COR-L47 (cell line): ENCODE measurements at places on chromosomes 13 and 19.

- peak; percentile 96 for DNase-seq
These were observed at the start of gene CCDC9 for GRCh38 chr19:47255879-47256692. CCDC9 (plus strand) TSS chr19:47256525; CDS start chr19:47258401, 1,876 bp downstream.

GRCh38 chr13:110521946-110522345 lies 39.6 kb downstream of the RAB20 start:
- DNase-seq, result no peak

GRCh38 chr13:106354961-106355360 lies 180.5 kb downstream of the EFNB2 start:
- peak; percentile 87 for DNase-seq

- DNase-seq, result no peak
These were observed 11.7 kb downstream of the CAMSAP3 start for GRCh38 chr19:7607212-7607873.

DNA sequence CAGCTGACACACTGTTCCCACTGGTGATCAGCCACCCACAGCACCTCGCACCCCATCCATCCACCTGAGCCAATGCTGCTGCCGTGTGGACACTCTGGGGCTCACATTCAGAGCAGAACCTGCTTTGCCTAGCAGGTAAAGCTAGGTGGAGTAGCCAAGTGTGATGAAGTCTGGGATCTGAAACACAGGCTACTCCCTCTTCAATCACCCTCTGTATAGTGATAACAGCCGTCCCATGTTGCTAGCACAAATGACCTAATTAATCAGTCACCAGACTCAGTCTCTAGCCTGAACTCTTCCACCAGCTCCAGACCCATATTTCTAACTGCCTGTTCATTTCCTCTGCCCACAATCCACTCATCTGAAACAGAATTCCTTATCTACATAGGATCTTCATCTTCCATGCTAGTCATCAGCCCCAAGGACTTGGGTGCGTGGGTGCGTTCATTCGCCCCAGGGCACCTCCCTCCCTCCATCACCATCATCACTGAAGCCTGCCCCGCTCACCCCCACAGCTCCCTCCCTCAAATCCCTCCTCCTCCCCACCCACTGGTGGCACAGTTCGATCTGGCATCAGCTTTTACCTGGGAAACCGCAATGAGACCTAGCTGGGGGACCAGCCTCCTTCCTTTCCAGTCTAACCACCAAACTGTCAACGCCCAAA lies 19.8 kb downstream of the STK24 start:
- DNase-seq, result no peak

GRCh38 chr19:32302778-32303177 lies 42.6 kb upstream of the ZNF507 start:
- no peak for DNase-seq

GRCh38 chr19:50567882-50568727 lies at the start of gene LRRC4B:
LRRC4B (minus strand) TSS chr19:50568435; CDS start chr19:50548838, 19,597 bp downstream.
- DNase-seq, result no peak

DNA sequence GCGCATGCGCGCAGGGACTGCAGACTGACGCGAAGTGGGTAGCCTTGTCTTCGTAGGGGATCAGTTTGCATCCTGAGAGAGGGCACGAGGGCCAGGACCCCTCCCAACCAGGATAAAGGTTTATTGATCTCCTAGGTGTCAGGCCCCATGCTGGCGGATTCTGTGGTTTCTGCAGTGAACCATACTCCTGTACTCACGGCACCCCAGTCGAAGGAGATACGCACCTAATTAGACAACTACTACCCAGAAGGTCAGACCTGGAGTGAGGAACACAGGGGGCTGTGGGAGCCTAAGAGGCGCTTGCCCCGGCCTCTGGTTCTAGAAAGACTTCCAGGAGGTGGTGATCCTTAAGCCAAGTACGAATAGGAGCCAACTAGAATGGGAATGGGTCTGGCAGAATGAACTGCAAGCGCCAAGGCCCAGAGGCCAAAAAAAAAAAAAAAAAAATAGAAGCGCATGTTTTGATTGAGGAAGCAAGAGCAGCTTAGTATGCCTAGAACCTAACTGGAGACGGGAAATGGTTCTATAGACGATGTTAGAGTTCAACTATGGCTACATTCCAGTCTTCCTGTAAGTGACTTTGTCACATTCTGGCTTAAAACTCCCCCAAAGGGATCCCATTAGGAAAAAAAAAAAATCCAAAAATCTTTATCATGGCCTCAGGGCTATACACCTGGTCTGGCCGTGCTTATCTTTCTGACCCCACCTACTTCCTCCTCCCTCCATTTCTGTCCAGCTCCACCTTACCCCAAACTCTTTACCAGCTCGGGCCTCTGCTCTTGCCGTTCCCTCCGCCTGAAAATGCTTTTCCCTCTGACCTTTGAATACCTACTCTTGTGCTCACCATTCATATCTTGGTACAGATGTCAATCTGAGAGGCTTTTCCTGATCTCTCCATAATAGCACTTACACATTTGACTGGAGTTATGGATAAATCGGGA lies 902 bp upstream of the ZNF428 start:
- DNase-seq, result no peak

DNA sequence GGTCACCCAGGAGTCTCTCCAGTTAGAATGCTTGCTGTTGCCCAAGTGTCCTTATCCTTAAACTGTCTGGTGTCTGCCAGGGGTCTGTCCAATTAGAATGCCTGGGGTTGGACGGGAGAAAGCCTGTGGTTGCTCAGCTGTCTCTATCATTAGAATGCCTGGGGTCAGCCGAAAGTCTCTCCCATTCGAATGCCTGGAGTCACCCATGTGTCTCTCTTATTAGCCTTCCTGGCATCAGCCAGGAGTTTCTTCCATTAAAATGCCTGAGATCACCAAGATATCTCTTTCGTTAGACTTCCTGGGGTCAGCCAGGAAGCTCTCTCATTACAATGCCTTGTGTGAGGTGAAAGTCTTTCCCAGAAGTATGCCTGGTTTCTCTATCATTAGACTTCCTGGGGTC lies 1521.0 kb downstream of the UQCRFS1 start:
- no peak for DNase-seq

- DNase-seq, result no peak
These were observed 12.9 kb downstream of the TPP2 start for GRCh38 chr13:102609696-102610095.

- DNase-seq, result peak; percentile 94
These were observed at the start of gene RPS15 for GRCh38 chr19:1438035-1438932. RPS15 (plus strand) TSS chr19:1438396; CDS start chr19:1438426, 30 bp downstream.

DNA sequence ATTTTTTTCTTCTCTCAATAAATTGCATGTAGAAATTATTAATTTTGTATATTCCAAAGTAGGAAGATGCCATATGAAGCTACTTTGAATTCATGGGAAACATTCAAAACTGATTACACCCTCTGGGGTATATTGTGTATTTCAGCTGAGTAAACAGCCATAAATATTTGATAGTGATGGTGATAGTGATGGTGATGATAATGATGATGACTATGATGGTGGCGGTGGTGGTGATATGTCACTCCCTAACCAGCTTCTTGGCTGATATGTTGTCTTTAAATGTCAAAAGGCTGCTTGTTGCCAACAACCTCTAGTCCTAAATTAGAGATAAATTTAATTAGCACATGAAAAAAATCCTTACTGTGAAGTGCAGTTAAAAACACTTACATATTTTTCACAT lies 102.0 kb downstream of the LRCH1 start:
- no peak for DNase-seq

DNA sequence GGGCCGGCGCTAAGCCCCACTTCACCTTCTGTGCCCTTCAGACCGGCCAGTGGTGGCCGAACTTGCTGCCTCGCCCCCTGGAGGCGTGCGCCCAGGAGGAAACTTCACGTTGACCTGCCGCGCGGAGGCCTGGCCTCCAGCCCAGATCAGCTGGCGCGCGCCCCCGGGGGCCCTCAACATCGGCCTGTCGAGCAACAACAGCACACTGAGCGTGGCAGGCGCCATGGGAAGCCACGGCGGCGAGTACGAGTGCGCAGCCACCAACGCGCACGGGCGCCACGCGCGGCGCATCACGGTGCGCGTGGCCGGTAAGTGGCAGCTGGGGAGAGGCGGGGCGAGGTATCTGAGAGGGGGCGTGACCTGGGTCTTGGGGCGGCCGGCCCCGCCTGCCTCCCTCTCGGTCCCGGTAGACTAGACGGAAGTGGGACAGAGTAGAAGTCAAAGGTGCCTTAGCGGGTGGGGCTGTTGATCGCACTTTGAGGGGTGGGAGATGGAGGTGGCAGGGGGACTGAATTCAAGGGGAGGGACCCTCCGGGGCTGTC lies 5.6 kb downstream of the ICAM5 start:
- no peak for DNase-seq

DNA sequence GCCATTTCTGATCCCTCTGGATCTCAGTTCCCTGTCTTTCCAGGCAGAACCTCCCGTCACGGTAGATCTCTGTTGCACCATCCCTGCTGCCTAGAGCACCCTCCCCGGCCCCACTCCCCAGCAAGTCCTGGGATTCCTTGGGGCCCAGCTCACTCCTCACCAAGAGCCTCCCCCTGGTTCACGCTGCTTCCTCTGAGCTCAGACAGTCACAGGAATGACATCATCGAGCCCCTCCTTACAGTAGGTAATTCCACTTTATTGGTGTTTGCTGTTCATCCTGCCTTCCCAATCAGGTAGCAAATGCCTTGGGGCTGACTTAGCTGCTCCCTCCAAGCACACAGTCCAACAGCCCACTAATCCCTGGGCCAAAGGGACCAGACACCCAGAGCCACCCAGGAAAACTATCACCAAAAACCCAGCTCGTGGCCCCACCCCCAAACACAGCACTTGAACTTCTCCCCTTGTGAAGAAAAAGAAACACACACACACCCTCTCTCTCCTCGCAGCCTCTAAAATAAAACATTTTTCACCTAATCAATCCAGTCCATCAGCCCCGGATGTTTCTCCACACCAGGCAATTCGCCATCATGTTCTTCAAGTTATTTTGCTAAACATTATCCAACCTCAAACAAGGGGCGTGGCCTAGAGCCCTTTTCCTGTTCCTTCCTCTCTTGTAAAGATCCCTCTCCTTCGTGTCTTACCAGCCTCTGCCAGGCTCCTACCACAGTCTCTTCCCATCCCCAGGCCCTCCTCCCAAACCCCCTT lies 2.5 kb downstream of the NAPA start:
- no peak for DNase-seq

GRCh38 chr13:79802389-79803085 lies 321.6 kb downstream of the NDFIP2 start:
- no peak for DNase-seq

GRCh38 chr13:31556376-31556775 lies 182.9 kb upstream of the RXFP2 start:
- DNase-seq, result no peak

DNA sequence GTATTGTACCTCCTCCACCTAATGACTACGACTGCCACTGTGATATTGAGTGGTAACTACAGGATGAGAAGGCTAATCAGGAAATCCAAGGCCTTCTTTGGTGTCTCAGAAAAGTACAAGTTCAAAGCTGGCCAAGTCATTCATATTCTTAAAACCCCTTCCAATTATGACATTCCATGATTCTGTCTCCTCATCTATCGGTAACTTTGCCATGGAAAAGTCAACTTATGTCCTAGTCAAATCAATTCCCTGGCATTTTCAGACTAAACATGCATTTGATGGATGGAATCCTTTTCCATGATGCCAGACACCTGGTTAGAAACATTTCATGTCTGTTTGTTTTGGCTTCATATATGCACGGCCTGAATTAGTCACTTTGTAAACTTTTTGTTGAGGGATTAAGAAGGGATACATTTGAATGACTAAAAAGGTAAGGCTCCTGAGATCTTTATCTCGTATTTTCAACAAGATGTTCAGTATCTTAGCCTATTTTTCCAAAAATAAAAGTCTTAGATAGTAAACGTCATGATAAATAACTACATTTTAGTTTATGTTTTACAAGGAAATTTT lies 186.5 kb downstream of the NHLRC3 start:
- no peak for DNase-seq

DNA sequence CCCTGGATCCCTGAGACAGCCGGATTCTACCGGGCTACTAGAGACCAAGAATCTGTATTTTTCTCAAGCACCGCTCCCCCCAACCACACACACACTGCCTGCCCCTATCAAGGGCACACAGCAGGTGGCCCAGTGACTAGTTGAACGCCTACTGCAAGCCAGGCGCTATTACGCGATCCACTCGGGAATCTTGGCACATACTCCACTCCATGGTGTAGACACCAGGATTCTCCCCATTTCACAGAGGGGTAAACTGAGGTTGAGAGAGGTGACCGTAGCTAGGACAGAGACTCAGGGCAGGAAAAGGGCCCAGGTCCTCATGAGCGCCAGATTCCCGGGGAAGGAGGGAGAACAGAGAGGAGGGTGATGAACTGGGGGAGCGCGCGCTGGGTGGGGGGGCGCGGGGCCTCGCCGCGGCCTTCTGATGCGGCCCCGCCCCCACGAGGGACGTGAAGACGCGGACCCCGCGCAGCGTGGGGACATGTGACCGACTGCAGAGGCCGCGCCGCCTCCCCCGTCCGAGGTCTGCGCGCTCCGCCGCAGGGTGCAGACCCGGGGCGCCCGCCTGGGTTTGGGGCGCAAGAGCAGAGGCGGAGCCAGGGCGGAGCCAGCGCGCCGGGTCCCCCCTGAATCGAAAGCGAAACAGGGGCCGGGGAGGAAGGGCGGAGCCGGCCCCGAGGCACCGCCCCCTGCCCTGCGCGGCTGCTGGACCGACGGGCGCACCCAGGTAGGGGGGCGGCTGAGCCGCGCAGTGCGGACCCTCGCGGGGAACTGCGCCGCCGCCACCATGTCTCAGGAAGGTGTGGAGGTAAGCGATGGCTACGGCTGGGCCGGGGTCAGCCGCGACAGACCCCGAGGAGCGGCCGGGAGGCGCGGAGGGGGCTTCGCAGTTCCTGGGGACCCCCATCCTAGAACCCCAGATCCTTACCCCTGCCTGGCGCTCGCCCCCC lies at the start of gene SHFL:
SHFL (plus strand) TSS at position 677 of the 950 bp plus-strand sequence; CDS start at position 788, 111 bp downstream.
- DNase-seq, result peak; percentile 49

DNA sequence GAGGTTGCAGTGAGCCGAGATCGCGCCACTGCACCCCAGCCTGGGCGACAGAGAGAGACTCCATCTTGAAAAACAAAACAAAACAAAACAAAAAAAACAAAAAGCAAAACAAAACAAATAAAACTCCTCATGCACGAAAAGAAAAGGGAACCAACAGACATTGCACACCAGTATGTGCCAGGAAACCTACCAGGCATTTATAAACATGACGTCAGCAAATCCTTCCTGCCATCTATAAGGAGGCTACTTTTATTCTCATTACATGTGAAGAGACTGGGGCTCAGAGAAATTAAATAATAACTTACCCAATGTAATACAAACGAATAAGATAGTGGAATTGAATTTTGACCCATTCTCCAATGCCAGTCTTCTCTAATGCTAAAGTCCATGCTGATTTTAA lies 197.2 kb downstream of the NUFIP1 start:
- no peak for DNase-seq

- no peak for DNase-seq
These were observed 2.4 kb upstream of the KMT2B start for GRCh38 chr19:35715355-35715809.

DNA sequence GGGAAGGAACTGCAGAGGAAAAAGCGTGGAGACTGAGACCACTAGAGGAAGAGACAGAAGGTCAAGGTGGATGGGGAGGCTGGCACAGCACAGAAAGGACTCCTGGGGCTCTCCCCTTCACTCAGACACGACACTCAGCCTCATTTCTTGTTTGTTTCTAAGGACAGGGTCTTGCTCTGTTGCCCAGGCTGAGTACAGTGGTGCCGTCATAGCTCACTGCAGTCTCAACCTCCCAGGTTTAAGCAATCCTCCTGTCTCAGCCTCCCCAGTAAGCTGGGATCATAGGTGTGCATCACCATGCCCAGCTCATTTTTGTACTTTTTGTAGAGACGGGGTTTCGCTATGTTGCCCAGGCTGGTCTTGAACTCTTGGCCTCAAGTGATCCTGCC lies 11.4 kb upstream of the SEMA6B start:
- no peak for DNase-seq
